ENCODE measurements at places on chromosomes 16 and 17. TPM values are rescaled to one million over a fixed set of nuclear protein-coding genes. Genes with fewer than 3 reads are reported as not detected.

The NPIPB2 gene
- total RNA-seq: 0.66 TPM

The HBZ gene
- not detected for total RNA-seq

The EPX gene
- not detected for total RNA-seq

The WNT9B gene
- total RNA-seq: 0.66 TPM

The GSDMA gene
- total RNA-seq: 0.45 TPM

The HIC1 gene
- total RNA-seq: 56.5 TPM

The P3H4 gene
- 8.4 TPM for total RNA-seq

The GPR142 gene
- total RNA-seq: 0.39 TPM

The P2RX5 gene
- 1.2 TPM for total RNA-seq
